Mesendoderm (in vitro differentiated cells): ENCODE measurements at places on chromosomes 7 and 10.

DNA sequence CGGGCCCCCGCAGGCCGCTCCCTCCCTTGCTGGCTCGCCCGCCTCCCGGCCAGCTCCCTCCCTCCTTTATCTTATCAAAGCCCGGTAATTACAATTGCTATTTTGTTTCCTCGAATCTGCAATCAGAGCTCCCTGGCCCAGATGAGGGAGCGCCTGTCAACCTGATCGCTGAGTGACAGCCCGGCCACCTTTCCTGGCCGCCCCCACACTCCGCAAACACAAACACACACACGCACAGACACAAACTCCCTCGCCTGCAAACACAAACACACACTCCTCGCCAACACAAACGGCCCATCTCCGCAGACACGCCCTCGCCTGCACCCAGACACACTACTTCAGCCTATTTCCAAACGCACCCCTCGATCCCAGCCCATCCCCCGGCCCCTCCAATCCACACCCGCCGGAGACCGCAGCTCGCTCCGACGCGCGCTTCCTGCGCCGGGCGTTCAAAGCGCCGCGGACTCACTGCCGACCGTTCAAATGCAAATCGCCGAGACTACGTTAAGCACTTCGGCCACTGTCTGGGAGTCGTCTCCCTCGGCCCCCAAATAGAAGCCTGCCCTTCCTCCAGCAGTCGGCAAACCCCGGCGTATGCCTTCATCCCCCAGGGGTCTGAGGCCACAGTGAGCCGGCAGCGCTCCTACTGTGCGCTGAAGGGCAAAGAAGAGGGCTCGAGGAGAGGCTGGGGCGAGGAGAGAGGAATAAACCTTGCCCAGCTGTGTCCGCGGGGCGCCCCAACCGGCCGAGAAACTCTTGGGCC, 3.0 kb upstream of the FGF8 start:
- H3K27me3 ChIP-seq = peaks cover 13% of the 10 kb centered on the region
- H3K27ac ChIP-seq = peak overlapping the region; percentile 96
- H3K4me3 ChIP-seq = no peak overlapping the region
- no peaks in the 10 kb centered on the region for H3K36me3 ChIP-seq
- peak; percentile 91 for DNase-seq

DNA sequence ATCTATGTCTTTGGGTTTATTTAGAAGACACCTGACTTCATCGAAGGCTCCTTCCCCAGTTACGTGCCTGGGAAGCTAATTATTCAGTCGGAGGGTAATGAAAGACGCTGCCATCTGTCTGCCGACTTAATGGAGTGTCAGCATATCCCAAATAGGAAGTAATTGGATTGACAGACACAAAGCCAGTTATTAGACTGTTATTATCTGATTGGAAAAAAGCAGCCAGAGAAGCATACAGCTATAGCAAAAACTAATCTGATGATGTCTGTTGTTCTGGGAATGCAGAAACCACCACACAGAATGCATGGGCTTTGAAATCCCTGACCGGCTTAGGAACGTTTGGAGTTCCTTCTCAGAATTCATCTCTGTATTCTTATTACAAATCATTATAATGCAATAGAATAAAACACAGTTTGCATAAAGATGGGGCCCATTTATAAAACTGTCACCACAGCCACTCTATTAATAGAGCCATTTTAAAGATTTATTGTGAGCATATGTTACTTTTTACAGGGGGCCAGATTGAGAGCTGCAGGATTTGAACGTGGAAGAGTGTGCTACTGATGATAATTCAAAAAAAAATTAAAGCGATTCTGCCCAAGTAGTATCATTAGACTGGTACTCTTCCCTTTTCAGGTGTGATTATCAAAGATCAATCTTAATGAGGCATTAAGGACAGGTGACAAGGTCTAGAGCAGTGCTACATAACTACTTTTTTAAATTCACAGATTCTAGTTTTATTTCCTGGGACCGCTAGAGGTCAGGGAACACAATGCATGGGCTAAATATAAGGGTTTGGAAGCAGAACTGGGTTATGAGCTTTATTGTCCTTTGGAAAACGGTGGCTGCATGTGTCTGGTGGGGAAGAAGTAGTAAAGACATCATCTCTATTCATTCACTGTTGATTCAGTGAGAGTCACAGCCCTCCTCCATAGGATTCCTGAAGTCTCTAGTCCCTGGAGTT, 330.1 kb upstream of the LRGUK start:
- H3K4me1 ChIP-seq = no peaks in the 10 kb centered on the region
- no peak for DNase-seq
- H3K36me3 ChIP-seq = no peaks in the 10 kb centered on the region
- H3K27ac ChIP-seq = no peak overlapping the region

DNA sequence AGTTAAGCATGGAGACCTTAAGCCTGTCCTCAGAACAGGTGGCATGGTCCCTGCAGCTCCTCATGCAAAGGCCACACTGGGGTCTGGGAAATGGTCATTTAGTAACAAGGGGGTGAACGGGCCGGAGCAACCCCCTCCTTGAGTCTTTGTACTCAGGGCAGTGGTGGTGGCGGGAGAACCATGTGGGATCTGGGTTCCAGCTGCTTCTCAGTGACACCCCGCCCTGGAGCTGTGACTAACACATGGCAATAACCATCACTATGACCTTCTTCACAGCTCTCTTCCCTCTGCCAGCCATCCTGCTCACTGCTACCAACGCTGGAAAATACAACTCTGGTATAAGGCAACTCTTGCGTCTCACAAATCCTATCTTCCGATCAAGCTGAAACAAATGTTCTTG, 203.4 kb upstream of the FRMD4A start:
- H3K27ac ChIP-seq = no peak overlapping the region
- no peak for DNase-seq
- H3K36me3 ChIP-seq = no peaks in the 10 kb centered on the region

DNA sequence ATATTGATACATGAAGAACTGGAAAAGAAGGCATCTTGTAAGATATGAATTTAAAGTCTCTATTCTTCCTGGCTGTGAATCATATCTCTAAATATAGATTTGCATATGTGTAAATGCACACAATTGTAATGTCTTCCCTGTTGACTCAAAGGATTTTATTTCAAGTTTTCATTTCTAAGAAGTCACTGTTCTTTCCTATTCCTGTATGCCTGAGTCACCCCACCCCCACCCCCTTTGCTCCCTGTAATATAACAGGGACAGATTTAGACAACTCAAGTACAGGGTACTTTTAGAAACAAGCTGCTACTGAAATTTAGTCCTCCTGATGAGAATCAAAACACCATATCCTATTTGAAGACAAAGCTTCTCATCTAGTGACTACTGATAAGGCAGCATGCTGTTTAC, 43.0 kb upstream of the HECTD2 start:
- no peak overlapping the region for H3K27ac ChIP-seq
- no peak overlapping the region for H3K4me3 ChIP-seq
- H3K4me1 ChIP-seq = no peaks in the 10 kb centered on the region
- no peaks in the 10 kb centered on the region for H3K36me3 ChIP-seq

GRCh38 chr7:102230593-102230992, 56.1 kb upstream of the SH2B2 start:
- H3K27ac ChIP-seq = no peak overlapping the region
- H3K4me1 ChIP-seq = no peaks in the 10 kb centered on the region
- H3K36me3 ChIP-seq = peaks cover 8% of the 10 kb centered on the region

- H3K4me1 ChIP-seq = no peaks in the 10 kb centered on the region
- H3K27ac ChIP-seq = no peak overlapping the region
- no peaks in the 10 kb centered on the region for H3K27me3 ChIP-seq
- H3K36me3 ChIP-seq = no peaks in the 10 kb centered on the region
These were observed 61.4 kb downstream of the SYPL1 start for GRCh38 chr7:106050746-106051117.

DNA sequence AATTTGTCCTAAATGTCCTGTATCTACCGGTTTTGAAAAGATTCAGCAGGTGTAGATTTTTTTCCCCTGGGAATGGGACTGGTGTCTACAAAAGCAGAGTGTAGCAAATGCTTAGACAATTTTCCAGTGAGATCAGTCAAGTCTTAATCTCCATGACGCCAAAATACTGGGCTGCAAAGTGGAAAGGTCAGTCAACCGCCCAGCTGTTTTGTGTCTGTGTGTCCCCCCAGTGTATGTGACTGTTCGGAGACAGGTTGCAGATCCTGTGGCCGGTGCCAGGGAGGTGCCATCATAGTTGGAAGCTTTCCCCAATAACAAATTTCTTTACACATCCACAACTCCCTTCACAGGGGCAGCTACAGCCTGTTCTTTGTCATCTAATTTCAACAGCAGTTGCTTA, 263.8 kb downstream of the ARHGAP12 start:
- DNase-seq = no peak
- no peak overlapping the region for H3K4me3 ChIP-seq
- H3K4me1 ChIP-seq = peaks cover 11% of the 10 kb centered on the region
- H3K27ac ChIP-seq = peak overlapping the region; percentile 2
- no peaks in the 10 kb centered on the region for H3K27me3 ChIP-seq

GRCh38 chr7:88455696-88456095, 149.0 kb upstream of the STEAP4 start:
- H3K27me3 ChIP-seq = no peaks in the 10 kb centered on the region
- DNase-seq = peak; percentile 7
- H3K27ac ChIP-seq = no peak overlapping the region
- no peak overlapping the region for H3K4me3 ChIP-seq
- H3K4me1 ChIP-seq = no peaks in the 10 kb centered on the region

DNA sequence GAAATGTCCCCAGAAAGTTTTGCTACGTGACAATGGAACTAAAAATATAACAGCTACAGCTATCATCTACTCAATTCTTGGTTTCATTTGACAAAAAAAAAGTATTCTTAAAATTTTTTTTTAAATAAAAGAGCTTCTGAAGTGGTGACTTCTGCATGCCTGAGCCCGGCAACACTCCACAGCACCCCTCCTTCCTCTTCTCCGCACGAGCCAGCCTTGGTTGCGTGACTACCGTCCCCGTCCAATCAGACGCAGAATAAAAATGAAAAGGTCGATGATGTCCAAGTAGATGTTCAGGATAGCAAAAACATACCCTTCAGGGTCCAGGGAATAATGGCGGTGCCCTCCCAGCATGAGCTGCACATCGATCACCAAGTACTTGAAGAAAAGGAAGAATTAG, 34.5 kb upstream of the GATAD1 start:
- no peaks in the 10 kb centered on the region for H3K4me1 ChIP-seq
- H3K27ac ChIP-seq = no peak overlapping the region
- DNase-seq = no peak
- no peak overlapping the region for H3K4me3 ChIP-seq

DNA sequence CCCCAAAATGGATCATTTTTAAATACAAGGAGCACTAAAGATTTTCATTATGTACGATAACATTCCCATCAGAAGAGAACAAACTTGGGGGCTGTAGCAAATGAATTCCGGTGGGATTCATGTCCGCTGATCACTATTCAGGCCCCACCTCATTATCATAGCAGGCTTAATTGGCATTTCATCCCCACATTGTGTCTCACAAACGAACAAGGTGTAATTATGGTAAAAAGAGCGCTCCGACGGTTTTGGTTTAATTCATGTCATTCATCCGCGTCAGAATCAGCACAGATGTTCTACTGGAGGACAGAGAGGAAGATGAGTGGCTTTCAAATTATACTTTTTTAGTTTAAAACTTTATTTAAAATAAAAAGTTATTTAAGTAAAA, 124.7 kb downstream of the MAD1L1 start:
- peaks cover 3% of the 10 kb centered on the region for H3K4me1 ChIP-seq
- H3K4me3 ChIP-seq = no peak overlapping the region
- no peak overlapping the region for H3K27ac ChIP-seq
- no peak for DNase-seq
- H3K27me3 ChIP-seq = no peaks in the 10 kb centered on the region

GRCh38 chr10:109770663-109771062, 152.6 kb downstream of the XPNPEP1 start:
- H3K4me1 ChIP-seq = no peaks in the 10 kb centered on the region
- no peak overlapping the region for H3K4me3 ChIP-seq
- no peak for DNase-seq
- H3K27ac ChIP-seq = no peak overlapping the region
- no peaks in the 10 kb centered on the region for H3K36me3 ChIP-seq

- H3K4me1 ChIP-seq = peaks cover 12% of the 10 kb centered on the region
- H3K4me3 ChIP-seq = no peak overlapping the region
- H3K27ac ChIP-seq = no peak overlapping the region
These were observed 40.2 kb downstream of the CTBP2 start for GRCh38 chr10:125120053-125120710.

DNA sequence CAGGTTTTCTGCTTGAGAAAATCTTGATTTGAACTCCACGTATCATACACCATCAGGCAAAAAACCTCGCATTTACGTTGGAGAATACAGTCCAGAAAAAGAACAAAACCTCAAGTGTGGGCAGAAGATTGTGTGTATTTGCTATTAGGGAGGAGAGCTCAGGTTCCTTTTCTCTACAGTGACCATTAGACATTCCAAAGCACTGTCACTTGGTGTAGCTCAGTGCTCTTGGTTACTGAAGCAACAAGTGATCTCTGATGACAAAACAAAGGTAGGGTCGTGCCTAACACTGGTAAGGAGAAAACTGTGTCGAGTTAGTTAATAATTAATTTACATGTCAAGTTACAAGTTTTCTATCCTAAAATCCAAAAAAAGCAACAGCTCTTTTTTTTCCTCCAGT, 72.6 kb downstream of the C1GALT1 start:
- no peaks in the 10 kb centered on the region for H3K27me3 ChIP-seq
- no peak overlapping the region for H3K27ac ChIP-seq
- no peak overlapping the region for H3K4me3 ChIP-seq
- no peaks in the 10 kb centered on the region for H3K4me1 ChIP-seq
- DNase-seq = peak; percentile 29
- H3K36me3 ChIP-seq = no peaks in the 10 kb centered on the region

DNA sequence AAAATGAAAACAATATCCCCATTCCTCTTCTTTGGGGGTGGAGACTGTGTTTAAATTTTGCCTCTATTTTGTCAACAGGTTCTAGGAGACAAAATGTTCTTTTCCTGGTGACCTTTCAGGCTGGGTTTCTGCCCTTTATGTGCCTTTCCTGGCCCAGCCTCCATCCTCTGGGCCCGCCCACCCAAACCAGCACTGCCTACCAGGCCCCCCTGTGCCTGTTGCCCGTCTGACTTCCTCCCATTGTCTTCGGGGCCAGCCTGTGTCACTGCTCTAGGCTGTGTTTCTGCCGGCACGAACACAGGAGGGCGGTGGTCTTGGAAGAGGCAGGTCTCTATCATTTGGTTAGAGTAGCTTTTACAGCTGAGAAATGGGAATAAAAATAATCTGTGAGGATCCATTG, 13.9 kb downstream of the TSPAN14 start:
- no peak overlapping the region for H3K27ac ChIP-seq
- peak; percentile 94 for DNase-seq
- peaks cover 23% of the 10 kb centered on the region for H3K4me1 ChIP-seq
- no peaks in the 10 kb centered on the region for H3K27me3 ChIP-seq

DNA sequence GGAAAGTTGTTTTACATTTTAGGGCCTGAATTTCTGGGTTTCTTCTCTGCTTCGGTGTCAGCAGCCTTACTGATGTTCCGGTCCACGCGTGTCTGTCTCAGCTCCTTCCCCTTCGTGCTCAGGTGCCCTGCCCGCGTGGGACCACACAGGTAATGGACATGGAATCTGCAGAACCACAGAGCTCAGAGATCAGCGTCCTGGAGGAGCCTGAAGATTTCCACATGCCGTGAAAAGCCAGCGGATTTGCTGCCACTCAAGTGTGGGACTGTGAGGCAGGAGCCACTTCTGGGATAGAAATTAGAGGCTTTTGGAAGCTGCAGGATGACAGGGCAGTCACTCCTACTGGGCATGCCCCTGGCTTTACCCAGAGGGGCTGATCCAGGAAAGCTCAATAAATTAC, 666.1 kb upstream of the FOXK1 start:
- no peaks in the 10 kb centered on the region for H3K36me3 ChIP-seq
- no peaks in the 10 kb centered on the region for H3K27me3 ChIP-seq
- DNase-seq = no peak
- no peaks in the 10 kb centered on the region for H3K4me1 ChIP-seq

GRCh38 chr7:41052736-41053135, 650.2 kb downstream of the INHBA start:
- H3K36me3 ChIP-seq = no peaks in the 10 kb centered on the region
- DNase-seq = peak; percentile 86
- H3K4me1 ChIP-seq = peaks cover 3% of the 10 kb centered on the region
- no peak overlapping the region for H3K4me3 ChIP-seq
- H3K27ac ChIP-seq = no peak overlapping the region
